Activated CD8-positive, alpha-beta memory T cell treated with anti-CD3 and anti-CD28 coated beads for 4 hours (primary cell): ENCODE measurements at places on chromosomes 5 and 9.

DNA sequence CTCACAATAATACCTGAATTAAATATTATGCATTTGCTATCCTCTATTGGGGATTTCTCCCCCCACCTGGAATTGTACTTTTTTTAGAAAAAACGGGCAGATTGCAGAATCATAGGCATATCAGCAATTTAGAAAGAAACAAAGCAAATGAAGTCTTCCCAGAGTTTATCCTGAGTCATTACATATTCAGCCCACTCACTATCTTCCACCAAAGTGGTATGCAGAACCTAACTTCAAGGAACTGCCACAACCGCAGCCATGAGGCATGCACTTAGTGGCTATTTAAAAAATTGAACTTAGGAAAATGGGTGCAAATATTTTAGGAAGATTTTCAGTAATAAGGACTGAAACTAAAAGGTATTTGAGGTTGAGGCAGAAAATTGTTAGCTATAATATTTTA, 48.6 kb downstream of the UBAP1 start:
- no peak for DNase-seq

DNA sequence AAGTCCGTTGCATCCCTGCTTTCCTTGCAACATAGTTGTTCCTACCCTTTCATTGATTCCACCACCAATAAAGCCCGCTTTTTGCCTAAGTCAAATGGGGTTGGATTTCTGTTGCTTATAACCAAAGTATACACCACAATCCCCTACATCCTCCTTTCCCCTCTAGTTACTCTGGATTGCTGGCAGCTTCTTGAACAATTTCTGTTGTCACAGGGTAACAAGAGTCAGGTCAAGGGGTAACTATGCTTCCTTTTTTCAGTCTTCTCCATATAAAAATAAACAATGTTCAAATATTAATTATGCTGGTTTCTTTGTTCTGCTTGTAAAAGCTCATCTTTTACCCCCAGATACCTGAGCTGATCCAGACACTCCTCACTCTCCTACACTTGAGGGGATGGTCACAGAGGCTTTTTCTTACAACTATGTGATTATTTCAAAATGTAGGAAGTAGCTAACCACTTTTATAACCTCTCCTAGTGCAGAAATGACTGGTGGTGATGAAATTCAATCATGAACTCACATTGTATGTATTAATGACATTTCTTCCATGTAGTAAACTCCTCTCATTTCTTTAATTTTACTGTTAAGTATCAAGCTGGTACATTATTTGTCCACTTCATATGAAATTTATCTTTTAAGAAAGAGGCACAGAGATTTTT, 136.5 kb downstream of the SNX18 start:
- no peak for DNase-seq

DNA sequence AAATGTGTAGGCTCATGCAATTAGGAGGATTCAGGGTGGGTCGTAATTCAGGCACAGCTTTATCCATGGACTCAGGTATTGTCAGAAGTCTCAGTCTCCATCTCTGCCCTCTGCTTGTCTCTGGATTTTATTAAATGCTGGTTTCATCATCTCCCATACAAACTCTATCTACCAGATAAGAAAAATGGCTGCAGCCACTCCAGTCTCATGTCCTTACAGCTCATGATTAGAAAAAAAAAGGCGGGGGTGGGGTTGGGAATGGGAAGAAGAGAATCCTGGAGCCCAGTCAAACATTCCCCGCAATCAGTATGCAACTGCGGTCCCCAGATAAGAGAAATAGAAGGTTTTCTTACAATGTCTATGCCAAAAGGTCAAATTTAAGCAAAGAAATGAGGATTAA, 7.6 kb upstream of the FBXO38 start:
- DNase-seq, result no peak

DNA sequence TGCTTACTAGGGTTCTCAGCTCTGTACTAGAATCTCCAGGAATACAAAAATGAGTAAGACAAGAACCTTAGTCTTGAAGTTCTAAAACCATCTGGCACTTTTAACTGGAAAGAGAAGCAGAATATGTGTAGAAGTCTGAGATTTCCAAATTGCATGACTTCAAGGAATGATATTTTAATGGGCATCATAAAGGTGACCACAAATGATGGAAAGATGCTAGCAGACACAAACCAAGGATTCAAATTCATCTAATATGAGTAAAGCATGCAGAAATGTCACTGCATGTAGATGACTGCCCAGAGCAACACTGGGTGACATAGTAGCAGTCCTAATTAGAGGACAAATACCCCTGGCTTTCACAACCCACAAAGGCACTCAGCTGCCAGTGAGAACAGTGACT, 117.2 kb downstream of the RPS23 start:
- no peak for DNase-seq

- DNase-seq, result no peak
Observed at GRCh38 chr9:2817999-2818803, 25.7 kb downstream of the PUM3 start.

DNA sequence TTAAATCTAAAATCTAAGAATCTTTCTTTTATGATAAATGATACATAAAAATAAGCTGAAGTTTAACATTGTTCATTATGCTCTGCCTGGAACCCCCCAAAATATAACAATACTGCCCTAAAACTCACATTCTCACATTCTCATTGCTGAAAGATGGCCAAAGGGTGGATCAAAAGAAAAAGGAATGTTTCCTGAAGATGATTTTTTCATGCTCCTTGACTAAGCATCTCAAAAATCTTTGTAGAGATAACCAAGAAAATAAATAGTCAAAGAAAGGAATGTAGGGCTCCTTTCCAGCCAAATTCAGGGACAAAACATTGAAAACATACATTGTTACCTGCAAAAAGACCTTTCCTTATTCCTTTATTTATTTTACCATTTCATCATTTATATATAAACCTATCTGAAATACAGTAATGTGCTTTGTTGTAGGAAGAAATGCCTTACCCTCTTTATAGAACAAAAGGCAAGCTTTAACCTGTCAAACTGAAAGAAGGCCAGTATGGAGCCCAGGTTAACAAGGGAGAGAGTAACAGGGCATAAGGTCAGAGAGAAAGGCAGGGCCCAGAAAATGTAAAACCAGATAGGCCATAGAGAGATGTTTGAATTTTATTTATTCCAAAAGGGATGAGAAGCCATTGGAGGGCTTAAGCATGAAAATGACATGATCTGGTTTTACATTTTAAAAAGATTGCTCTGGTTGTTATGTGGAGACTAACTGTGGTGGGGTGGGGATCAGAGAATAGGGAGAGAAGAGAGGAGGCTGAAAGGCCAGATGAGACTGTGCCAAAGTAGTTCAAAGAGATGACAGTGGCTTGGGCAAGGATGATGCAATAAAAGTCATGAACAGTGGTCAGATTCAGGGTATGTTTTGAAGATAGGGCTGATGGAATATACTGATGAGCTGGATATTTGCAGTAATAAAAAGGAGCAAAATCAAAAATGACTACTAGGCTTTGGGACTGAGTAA, 37.3 kb upstream of the CDK5RAP2 start:
- DNase-seq, result no peak

GRCh38 chr5:60883229-60883628, 39.2 kb upstream of the ELOVL7 start:
- DNase-seq, result no peak

DNA sequence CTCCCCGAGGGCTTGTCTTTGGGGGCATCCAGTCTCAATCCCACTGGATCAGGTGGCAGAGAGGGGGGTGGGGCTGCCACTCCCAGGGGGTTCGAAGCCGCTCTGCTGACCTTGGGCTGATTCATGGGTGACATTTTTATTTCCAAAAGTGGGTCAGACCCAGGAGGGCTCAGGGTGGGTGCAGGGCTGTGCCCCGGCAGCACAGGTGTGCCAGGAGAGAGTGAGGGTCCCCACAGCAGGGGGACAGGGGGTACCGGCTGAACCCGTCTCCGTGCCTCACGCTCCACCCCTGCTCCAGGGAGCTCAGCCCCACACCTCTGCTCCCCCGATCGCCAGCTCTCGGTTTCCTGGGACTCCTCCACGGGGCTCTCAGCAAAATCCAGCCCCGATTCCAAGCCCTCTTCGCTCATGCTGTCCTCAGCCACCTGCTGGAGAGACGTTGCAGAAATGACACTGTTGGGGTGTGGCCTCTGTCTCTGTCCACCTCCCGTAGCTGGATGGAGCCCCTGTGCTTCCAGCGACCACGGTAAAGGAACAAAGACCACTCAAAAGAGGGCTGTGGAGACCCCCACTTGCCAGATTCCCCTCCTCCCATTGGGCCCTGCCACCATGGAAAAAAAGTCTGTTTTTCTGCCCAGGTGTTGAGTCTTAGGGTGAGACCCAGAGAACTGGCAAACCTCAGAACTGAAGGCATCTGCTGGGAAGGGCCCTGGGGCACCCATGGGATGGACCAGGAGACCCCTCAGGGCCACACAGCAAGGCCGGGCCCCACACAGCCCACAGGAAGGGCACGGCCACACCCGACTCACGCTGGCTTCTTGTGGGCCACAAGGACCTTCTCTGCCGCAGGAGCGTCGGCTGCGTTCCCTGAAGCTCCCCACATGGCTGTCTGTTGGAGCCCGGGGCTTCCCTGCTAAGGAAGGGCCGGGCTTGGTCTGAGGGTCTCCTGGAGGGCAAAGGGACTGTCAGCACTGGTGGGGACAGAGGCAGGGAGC, 10.6 kb upstream of the QSOX2 start:
- DNase-seq, result no peak

DNA sequence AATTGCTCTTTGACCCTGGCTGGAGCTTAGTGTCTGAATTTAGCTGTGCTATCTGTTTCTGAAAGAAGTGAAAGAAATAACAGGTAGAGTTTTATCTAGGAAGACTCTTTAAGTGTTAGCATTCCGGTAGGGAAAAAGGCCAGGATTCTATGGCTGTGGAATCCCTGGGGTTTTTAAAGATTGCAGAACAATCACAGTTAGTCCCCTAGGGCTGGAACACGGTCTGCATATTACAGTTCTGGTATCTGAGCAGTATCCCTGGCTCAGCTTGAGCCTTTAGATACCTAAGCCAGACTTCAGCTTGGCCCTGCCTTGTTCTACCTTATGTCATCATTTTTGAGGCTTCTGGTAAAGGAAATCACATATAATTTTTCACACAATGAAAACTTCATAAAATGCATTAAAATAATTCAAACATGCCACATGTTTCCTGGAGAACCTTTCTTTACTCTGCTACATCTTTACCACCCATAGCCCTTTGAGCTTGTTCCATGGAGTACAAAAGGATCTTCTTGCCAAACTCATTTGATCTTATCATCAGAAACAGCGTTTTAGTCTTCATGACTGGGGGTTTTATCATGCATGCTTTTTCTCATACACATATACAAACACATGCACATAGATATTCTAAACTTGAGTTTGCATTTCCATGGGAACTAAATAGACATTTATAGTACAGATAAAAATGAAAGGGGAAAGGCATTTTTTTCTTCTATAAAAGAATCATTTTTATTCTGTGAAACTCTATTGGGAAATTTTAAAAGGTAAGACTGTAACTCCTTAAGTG, 410.8 kb downstream of the CETN3 start:
- no peak for DNase-seq

GRCh38 chr5:123051206-123051605, 14.7 kb upstream of the PPIC start:
- no peak for DNase-seq
